CD8-positive, alpha-beta T cell (primary cell): ENCODE measurements at places on chromosomes 3 and 15.

- no peak for DNase-seq
Observed at GRCh38 chr3:130414457-130414856, 69.0 kb downstream of the COL6A5 start.

DNA sequence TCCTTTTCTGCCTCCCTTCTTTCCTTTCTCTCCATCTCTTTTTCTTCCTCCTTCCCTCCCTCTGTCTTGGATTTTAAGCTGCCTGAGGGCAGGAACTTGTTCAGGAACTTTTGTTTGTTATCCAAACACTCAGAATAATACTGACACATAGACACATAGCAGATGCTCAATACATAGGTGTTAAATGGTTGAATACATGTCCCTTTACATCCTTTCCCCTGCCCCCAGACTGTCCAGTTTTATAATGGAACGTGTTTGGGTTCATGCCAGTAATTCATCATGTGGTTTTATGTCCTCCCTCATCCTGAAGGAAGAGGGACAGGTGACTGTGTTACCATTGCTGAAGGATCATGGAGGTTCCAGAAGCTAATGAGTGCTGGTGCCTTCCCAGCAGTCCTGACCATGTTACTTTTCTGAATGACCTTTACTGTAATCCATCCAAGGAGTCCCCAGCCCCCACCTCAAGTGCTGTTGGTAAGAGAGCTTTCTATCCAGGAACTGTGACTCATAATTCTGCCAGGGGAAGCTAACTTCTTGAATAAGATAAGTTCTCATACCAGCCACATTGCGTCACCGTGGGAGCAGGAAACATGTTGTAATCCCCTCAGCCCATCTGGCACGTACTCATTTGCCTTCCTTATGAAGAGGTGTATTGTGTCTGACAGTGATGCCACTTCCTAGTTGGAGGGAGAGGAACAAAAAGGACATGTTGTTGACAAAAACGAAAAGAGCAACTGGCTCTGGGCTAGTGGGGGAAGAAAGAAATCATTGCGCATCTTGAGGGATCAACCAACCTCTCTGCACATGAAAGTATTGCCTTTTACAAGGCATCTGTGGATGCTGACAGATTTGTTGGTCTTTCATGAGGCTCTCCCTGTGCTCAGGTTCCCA is 52.4 kb downstream of the IL1RAP start:
- DNase-seq = no peak

GRCh38 chr3:4994823-4995499 is 15.7 kb downstream of the BHLHE40 start:
- no peak for DNase-seq

DNA sequence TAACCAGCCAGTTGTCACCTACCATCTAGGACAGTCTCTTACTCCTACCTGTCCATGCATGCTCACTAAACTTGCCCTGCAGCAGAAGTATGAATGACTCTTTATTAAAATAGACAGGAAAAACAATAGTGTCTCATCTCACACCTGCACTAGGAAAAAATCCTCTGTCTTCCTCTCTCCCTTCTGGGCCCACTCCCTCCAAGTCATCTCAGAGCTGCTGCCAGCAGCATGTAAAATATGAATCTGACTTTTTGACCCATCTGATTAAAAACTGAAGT is 93.5 kb upstream of the THBS1 start:
- no peak for DNase-seq

DNA sequence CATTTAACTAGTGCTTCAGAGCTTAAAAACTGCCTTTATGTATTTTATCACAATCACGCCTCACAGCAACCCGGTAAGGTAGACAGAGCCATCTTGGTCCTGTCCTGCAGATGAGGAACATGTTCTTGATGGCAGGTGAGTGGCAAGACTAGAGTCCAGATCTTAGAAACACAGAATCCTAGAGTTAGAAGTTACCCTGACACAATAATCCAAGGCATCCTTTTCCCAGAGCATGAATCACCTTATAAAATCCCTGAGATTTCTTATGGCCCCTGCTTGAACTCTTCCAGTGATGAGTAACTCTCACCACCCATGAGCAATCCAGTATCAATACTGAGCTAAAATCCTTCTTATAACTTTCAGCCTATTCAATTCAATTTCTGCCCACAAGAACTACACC is 16.9 kb downstream of the POPDC2 start:
- DNase-seq = no peak

- DNase-seq = no peak
Observed at GRCh38 chr3:9142362-9142761, 107.1 kb downstream of the SRGAP3 start.

- DNase-seq = no peak
Observed at GRCh38 chr15:90836296-90836871, 32.0 kb upstream of the FURIN start.

DNA sequence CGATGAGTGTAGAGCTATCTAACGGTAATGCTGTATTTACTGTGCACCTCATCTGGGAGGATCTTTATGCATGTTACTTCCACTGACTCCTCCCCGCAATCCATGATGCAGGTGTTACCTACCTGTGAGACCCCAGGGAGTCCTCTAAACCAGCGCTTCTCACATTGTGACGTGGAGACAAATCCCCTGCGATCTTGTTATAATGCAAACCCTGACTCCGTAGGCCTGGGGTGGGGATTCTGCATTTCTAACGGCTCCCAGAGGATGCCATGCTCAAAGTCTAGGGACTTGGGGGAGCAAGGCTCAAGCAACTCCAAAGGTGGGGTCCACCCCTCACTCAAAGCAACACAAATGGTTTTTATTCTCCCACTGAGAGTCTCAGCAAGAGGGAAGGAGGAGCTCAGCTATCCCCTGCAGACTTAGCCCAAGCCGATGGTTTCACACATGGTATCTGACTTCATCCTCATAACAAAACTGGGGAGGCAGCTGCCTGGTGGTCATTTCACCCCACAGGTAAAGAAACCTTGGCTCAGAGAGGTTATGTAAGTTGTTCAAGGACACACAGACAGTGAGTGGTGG is 63.6 kb downstream of the PCSK6 start:
- no peak for DNase-seq

- DNase-seq = no peak
Observed at GRCh38 chr3:111769992-111770352, 89.1 kb upstream of the PHLDB2 start.

GRCh38 chr3:17233398-17233800 is 348.6 kb downstream of the PLCL2 start:
- DNase-seq = peak; percentile 35

- DNase-seq = no peak
Observed at GRCh38 chr3:23928524-23928923, 11.6 kb downstream of the RPL15 start.

DNA sequence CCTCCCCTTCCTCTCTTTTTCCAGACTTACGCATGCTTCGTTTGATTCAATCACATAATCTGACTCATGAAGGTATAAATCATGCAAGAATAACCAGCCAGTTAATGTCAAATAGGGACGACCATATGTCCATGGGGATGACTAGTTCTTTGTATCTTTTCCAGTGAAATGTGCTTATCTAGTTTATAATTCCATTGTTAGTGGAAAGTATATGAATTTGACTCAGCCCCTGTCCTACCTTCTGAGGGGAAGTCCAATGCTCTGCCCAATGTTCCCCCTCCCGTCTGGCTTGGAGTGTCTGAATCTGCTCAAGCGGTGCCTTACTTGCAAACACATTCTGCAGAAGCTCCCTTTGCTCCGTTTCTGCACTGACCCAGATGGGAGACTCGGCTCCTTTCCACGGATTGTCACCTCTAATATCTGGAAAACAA is 55.0 kb upstream of the EPHB3 start:
- no peak for DNase-seq
